Stimulated activated CD4-positive, alpha-beta T cell treated with anti-CD3 and anti-CD28 coated beads, Interleukin-4, amount 100 ng/mL, for 1 hour (primary cell): ENCODE measurements at places on chromosomes 11 and 22.

DNA sequence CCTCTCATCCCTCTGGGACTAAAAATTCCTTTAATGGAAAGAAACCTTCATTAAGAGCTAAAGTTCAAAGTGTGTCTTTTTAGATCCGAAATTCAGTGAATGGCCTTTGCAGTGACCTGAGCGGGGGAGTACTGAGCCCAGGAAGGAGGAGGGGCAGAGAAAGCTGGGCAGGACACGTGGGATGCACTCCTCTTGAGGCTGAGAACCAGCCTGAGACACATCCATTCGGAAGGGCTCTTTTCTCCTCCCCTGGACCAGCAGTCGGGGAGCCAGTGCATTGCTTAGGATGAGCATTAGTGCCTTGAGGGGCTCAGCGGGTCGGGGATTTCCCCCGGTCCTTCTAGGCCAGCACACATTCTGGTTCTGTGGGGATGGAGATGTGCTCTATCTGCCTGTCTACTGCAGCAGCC is 258.9 kb upstream of the B3GAT1 start:
- DNase-seq: no peak

- no peak for DNase-seq
Observed at GRCh38 chr11:58023435-58023931, at the start of gene OR9Q1. Gene OR9Q1 (plus strand): TSS chr11:58023881. CDS start chr11:58179445, 155,564 bp downstream.

DNA sequence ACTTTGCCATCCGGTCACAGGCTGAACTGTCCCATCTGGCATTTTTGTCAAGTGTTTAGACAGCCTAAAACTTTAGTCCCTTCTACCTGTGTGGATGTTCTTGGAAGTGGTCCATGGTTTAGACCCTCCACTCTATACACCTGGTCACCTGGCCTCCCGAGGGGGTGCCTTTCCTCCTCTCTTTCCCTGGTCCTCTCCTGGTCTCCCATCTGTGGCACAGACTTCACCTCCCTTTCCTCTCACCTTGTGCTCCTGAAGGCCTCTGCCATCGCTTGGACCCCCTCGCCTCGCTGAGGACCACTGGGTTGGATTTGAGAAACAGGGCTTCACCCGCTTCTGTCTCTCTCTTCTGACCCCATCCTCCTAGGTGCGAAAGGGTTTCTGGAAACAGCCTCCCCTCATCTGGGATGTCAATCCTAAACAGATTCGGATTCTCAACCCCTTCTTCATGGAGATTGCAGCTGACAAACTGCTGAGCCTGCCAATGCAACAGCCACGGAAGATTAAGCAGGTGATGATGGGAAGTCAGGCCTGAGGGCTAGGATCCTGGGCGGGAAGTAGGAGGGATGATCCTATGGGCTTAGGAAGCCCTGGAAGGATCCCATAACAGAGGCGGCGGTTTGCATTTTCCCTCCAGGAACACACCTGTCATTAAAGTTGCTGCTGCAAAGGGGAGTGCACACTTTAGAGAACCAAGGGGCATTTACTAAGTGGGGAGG is 53.6 kb downstream of the ST3GAL4 start:
- no peak for DNase-seq

DNA sequence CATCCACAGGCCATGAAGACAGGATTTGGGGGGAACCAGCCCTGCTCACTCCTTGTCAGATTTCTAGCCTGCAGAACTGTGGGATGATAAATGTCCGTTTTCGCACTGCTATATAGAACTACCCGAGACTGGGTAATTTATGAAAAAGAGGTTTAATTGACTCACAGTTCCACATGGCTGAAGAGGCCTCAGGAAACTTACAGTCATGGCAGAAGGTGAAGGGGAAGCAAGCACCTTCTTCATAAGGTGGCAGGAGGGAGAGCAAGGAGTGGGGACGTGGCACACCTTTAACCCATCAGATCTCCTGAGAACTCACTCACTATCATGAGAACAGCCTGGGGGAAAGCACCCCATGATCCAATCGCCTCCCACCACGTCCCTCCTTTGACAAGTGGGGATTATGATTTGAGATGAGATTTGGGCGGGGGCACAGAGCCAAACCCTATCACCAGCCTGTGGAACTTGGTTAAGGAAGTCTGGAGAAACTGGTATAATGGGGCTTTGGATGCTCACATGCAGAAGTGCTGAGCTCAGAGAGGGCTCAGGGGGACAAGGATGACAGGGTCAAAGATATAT is 50.7 kb downstream of the MYEOV start:
- no peak for DNase-seq

GRCh38 chr11:10857459-10857708 is 469 bp downstream of the ZBED5 start:
- no peak for DNase-seq

DNA sequence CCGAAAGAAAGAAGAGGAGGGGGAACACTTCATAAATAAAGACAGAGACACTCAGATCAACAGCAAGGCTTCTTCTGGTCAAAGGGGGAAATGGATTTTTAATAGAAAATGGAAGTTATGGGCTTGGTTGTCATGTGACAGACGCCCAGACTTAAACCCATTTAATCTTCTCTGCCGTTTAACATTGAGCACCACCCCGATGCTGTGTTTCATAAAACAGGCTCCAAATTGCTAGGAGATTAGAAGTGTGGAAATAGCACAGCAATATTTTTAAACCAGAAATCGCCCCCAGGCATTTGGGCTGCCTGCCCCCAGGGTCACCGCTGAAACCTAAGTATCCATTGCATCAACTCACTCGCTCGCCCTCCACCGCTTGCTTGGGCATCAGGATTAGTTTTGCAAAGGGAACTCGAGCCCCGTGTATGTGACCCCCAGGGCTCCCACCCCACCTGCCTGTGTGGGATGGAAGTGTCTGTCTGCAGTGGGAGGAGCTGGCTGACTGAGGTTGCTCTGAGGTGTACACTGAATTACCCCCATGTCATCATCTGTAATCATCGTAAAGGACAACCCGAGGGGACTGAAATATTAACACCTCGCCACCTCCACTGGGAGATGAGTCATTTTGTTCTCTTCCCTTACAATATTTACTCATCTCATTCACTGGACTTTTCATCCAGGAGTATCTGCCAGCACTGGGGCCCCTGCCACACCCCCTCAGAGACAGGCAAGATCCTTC is 10.7 kb downstream of the DSCAML1 start:
- no peak for DNase-seq

DNA sequence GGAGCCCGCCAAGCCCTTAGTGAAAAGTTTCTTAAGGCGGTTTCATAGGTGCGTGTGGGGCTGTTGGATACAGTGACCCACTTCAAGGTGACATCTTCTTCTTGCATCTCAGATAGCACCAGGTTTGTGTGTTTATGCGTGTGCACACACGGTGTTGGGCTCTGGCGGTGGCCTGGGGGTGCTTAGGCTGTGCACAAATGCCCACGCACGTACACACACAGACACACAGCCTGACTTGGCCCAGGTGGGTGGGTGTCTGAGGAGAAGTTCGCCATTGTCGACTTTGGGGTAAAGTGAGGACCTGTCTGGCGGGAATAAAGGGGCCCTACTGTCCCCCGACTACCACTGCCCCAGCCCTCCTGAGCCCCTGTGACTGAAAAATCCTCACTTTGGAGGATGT is 103.8 kb downstream of the KCNQ1 start:
- DNase-seq: no peak

GRCh38 chr11:6321961-6322362 is 1.7 kb upstream of the CAVIN3 start:
- no peak for DNase-seq

GRCh38 chr11:98710986-98711385 is 309.8 kb upstream of the CNTN5 start:
- no peak for DNase-seq

GRCh38 chr11:17734418-17734911 is at the start of gene KCNC1:
Gene KCNC1 (plus strand): TSS chr11:17734781. CDS start chr11:17736003, 1,222 bp downstream.
- no peak for DNase-seq
